Fibroblast of the aortic adventitia (primary cell): ENCODE measurements at places on chromosomes 11 and 22. TPM values are rescaled to one million over a fixed set of nuclear protein-coding genes. Genes with fewer than 3 reads are reported as not detected.

The NLRP14 gene
- 0.18 TPM in 1 of 2 replicates, not detected in the other for total RNA-seq

The TTC28 gene
- 37.5 and 55.8 TPM in 2 replicates for total RNA-seq

The ACTN3 gene
- total RNA-seq, result not detected in 2 replicates

The C1QTNF5 gene
- 5.3 and 90.8 TPM in 2 replicates for total RNA-seq

The WBP2NL gene
- 0.18 and 1.6 TPM in 2 replicates for total RNA-seq

The PRAME gene
- total RNA-seq, result 0.54 TPM in 1 of 2 replicates, not detected in the other

The GALR3 gene
- total RNA-seq, result not detected in 2 replicates

The PANX2 gene
- total RNA-seq, result 0.90 TPM in 2 replicates

The TOMT gene
- not detected in 2 replicates for total RNA-seq

The NRXN2 gene
- total RNA-seq, result 3.3 and 3.4 TPM in 2 replicates

The VSIG2 gene
- total RNA-seq, result not detected in 2 replicates

The IL17RA gene
- 5.2 and 5.3 TPM in 2 replicates for total RNA-seq
